ENCODE measurements at places on chromosomes 13 and 19.
A peak's percentile ranks its signal among the peaks of the same experiment; 100 is the strongest.

GRCh38 chr19:3033595-3034405, 4.7 kb upstream of the TLE2 start:
- DNase-seq, result no peak

GRCh38 chr19:44813070-44813840, 4.4 kb downstream of the BCAM start:
- no peak for DNase-seq

GRCh38 chr13:40366119-40366518, 300.3 kb downstream of the FOXO1 start:
- no peak for DNase-seq

GRCh38 chr19:7063764-7064418, 5.4 kb upstream of the MBD3L3 start:
- DNase-seq, result no peak

GRCh38 chr13:48954081-48954480, 21.6 kb upstream of the FNDC3A start:
- no peak for DNase-seq

GRCh38 chr19:40945645-40946044, 45.4 kb upstream of the CYP2B6 start:
- DNase-seq, result no peak

DNA sequence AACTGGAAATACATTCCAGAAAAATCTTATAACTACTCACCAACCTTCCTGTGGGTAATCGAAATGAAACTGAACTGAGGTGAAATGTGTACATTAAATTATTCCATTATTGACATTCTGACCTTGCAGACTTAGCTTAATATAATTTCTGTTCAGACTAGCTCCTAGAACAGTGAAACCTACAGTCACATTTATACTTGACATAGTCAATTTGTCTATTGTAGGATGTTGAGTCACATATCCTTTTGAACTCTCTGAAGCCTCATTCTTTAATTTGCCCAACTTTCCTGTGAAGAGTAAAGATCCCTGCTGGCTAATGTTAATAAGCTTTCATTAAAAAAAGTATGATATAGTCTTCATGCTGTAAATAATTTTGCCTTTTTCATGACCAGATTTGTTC, 92.0 kb upstream of the SCEL start:
- DNase-seq, result no peak

- no peak for DNase-seq
Observed at GRCh38 chr13:58989556-58989955, 1174.2 kb downstream of the DIAPH3 start.

DNA sequence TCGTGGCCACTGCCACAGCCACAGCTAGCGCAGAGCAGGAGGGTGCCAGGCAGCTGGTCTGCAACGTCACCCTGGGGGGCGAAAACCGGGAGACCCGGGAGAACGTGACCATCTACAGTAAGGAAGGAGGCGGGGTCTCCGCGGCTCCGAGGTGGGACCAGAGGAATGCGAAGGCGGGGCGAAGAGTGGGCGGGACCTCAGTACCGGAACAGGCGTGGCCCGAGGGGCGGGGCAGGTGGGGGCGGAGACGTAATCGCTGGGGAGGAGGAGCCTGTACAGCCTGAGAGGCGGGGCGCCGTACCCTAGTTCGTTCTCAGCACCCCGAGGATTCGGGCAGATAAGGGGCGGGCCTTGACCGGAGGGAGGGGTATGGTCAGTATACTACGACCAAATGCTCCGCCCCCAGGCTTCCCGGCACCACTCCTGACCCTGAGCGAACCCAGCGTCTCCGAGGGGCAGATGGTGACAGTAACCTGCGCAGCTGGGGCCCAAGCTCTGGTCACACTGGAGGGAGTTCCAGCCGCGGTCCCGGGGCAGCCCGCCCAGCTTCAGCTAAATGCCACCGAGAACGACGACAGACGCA, 2.5 kb downstream of the ICAM5 start:
- peak; percentile 96 for DNase-seq

GRCh38 chr19:19262190-19263057, 10.7 kb downstream of the TM6SF2 start:
- DNase-seq, result no peak

- no peak for DNase-seq
Observed at GRCh38 chr13:107576430-107576829, 638.9 kb downstream of the LIG4 start.

DNA sequence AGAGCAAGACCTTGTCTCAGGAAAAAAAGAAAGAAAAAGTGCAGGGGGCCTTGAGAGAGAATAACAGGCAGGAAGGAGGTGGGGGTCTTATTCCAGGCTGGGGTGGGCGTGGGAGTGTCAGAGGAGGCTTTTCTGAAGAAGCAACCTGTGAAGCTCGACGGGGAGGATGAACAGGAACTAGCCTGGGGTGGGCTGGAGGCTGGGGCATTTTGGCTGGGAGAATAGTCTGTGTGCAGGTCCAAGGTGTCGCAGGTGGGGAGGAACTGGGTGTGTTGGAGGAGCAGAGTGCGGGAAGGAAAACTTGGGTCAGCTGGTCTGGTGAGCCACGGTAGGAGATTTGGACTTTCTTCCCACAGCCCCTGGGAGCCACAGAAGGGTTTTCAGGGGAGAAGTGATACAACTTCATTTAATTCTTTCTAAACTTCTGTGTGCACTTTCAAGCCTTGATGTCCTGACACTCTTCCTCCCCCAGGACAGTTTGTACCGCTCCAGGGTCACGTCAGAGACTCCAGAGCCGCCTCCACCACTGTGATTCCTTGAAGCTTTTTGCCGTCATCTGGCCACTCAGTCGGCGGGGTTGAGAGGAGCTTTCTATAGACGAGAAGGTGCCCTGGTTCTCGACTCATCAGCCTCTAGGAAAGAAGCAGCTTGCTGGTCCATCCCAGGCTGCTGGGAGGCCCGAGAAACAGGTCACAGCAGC, 138.7 kb downstream of the SIPA1L3 start:
- DNase-seq, result no peak

DNA sequence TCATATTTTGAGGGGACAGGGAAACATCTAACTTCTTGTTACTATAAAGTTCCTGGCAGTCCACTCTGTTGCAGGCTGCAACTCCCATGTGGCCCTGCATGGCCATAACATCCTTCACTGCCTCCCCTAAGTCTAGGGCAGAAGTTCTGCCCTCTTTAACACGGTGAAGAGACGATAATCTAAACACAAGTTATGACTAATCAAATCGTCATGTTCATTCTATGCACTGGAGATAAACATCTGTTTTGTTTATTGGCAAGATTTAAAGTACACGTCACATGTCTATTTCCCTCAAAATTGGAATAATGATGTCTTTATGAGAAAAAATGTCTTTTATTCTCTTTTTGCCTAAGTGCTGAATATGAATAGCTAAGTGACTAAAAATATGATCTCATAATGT, 1629.4 kb downstream of the PCDH9 start:
- DNase-seq, result no peak

DNA sequence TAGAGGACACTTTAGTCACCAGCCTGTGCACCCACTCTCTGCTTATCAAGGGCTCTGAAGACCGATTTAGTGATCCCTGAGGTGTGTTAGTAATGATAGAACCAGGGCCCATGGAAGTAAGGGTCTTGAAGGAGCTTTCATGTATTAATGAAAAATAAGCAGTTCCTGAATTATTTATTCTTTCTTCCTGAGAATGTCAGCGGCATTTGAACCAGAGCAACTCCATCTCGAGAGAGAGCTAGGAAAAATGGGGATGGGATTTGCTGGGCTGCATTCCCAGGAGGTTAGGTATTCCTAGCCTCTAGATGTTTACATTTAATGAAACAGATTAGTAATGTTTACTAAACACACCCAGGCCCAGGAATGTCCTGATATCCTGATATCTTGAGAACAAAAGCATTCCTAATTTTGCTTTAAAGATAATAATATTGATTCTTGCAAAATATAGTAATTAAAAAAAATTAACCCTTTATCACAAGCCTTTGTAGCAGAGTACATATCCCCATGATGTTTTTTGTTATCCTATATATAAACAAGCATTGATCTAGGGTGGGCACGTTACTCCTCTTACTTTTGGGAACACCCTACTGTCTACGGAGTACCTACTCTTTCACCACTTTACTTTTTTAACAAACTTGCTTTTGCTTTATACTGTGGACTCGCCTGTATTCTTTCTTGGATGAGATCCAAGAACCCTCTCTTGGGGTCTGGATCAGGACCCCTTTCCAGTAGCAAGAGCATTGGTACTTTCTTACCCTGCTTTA, 63.1 kb downstream of the COG3 start:
- no peak for DNase-seq

- no peak for DNase-seq
Observed at GRCh38 chr13:51895906-51896888, 34.4 kb downstream of the CCDC70 start.

DNA sequence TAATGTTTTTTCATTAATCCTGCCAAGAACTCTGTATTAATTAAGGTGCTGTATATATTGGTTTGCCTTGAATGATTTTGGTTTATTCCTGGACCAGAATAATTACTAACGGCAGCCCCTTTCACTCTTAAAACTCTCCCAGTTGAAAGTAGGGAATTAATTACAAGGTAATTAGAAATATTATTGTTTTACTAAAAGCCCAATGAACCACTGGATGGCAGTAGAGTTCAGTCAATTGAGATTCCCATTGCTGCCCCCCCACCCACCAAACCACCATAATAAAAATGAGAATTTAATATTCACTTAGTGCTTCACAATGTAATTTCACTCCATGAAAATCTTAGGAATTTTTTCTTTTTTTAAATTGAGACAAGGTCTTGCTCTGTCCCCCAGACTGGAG, 13.7 kb downstream of the WBP4 start:
- no peak for DNase-seq

GRCh38 chr19:35127871-35128270, 7.0 kb downstream of the LGI4 start:
- DNase-seq, result no peak

- DNase-seq, result no peak
Observed at GRCh38 chr13:51552027-51552426, 32.2 kb upstream of the WDFY2 start.

DNA sequence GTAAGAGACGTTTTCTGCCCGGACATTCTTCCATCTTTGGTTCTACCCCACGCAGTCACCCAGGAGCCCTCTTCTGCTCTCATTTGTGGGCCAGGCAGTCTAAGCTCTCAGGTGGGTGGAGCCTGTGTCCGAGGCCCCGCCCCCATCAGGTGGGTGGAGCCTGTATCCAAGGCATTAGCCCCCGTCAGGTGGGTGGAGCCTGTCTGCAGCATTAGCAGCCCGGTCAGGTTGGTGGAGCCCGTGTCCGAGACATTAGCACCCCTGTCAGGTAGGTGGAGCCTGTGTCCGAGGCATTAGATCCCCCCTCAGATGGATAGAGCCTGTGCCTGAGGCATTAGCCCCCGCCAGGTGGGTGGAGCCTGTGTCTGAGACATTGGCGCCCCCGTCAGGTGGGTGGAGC, 45.5 kb upstream of the C13orf46 start:
- DNase-seq, result no peak

- peak; percentile 87 for DNase-seq
Observed at GRCh38 chr13:112809332-112810315, 119.8 kb downstream of the ATP11A start.

- no peak for DNase-seq
Observed at GRCh38 chr19:48674216-48674809, 1.5 kb upstream of the NTN5 start.
